Activated CD8-positive, alpha-beta memory T cell treated with anti-CD3 and anti-CD28 coated beads, Interleukin-2, amount 50 U/mL, for 4 hours (primary cell): ENCODE measurements at places on chromosomes 7 and 10.

DNA sequence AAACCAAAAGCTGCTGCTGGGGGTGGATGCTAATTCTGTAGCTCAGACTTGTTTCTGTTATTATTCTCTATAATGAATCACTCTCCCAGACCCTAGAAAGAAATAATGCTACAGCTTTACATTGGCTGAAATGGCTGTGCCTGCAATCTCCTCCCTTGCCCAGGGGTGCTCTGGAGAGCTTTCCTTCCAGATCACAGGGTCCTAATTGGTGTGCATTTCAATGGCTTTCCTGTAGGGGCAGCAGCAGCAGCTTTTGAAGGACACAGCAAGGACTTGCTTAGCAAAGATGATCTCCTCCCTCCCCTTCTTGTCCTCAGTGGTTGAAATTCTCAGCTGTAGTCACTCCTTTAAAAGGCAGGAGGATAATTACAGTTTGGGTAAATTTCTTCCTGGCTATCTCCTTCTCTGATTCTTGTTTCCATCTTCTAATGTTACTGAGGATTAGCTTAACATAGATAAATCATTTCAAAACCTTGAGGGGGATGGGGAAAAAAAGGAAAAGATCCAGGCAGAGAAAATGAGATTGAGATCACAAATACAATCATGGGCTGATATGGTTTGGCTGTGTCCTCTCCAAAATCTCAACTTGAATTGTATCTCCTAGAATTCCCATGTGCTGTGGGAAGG lies 120.2 kb upstream of the CTTNBP2 start:
- DNase-seq: no peak

- no peak for DNase-seq
Measured at GRCh38 chr7:151271699-151272355, 23.3 kb upstream of the SMARCD3 start.

- no peak for DNase-seq
Measured at GRCh38 chr7:44477938-44478337, 12.5 kb downstream of the NUDCD3 start.

DNA sequence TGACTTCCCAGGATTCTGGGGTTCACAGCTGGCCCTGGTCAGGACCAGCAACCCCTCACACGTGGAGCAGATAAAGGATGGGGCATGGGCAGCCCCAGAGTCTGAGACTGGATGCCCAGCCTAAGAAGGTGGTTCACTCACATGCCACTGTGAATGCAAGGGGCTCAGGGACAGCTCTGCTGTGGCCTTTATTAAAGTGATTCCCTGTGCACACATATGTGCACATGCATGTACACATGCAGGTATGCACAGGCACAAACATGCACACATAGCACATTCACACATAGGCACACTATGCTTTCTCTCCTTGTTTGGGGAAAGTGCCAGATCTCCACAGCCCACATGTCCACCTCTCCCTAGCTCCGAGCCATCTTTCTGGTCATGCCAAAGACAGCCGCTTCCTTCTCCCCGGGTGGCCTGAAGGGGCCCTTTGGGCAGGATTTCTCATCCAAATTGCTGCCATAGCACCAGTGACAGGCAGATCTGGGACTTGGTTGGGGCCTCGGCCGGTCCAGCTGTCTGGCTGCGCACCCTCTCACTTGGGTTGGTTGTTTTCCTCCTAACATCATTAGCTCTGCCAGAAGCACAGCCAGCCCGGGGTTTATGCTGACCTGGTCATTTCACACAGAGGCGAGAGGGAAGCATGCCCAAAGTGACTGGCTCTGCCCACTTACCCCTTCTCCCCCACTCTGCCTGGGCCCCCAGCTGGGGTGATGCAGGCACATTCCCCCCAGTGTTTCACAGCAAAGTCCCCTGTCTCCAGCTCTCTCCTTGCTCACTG lies 1.4 kb downstream of the GCK start:
- DNase-seq: no peak
